Stimulated activated CD8-positive, alpha-beta memory T cell treated with anti-CD3 and anti-CD28 coated beads, Interleukin-4, amount 100 ng/mL, for 1 hour (primary cell): ENCODE measurements at places on chromosomes 3 and 15.

GRCh38 chr3:109888026-109888425 is 550.7 kb upstream of the DPPA4 start:
- no peak for DNase-seq

GRCh38 chr3:53570709-53571108 is 76.3 kb downstream of the CACNA1D start:
- DNase-seq = no peak

GRCh38 chr3:4985330-4986174 is 6.3 kb downstream of the BHLHE40 start:
- DNase-seq = no peak

DNA sequence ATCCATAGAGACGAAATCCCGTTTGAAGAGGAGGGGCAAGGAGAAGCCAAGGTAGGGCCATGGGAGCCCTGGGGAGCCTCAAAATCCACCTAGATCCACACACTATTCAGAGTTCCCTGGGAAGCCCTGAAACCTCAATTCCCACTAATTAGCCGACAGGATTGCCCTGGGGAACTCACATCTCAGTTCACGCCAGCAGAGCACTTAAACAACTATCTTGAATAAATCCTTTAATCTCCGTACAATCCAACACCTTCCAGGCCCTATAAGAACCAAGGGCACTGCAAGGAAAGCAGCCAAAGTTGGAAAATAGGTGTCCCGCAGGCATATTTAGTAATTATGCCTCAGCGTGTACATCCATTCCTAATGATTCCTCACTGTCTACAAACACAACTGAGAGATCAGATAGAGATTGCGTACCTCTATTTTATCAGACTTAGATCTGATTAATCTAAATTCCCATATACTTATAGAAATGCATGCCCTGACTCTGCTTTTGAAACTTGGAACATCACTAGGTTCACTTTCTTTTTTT is 25.6 kb upstream of the EIF4A2 start:
- no peak for DNase-seq

- DNase-seq = no peak
These were observed 87.7 kb downstream of the KCNAB1 start for GRCh38 chr3:156207802-156208685.

DNA sequence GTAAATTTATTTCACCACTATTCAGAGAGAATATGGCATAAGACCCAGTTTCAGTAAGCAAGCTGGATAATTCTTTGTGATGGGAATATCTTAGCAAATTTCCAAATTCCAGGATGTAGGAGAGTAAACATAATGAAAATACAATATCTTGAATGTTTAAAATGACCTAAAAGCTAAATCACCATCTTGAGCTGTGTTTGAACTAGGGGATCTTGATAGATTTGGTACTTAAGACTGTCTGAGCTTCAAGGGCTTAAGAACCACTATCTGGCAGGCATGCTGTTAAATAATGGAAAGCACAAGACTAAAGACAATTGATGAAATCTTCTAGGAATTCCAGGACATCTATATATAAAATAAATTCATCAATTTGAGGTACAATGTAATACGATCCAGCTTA is 217.7 kb downstream of the ATP8B4 start:
- DNase-seq = no peak

- no peak for DNase-seq
These were observed 34.6 kb downstream of the GLDN start for GRCh38 chr15:51375966-51376640.

DNA sequence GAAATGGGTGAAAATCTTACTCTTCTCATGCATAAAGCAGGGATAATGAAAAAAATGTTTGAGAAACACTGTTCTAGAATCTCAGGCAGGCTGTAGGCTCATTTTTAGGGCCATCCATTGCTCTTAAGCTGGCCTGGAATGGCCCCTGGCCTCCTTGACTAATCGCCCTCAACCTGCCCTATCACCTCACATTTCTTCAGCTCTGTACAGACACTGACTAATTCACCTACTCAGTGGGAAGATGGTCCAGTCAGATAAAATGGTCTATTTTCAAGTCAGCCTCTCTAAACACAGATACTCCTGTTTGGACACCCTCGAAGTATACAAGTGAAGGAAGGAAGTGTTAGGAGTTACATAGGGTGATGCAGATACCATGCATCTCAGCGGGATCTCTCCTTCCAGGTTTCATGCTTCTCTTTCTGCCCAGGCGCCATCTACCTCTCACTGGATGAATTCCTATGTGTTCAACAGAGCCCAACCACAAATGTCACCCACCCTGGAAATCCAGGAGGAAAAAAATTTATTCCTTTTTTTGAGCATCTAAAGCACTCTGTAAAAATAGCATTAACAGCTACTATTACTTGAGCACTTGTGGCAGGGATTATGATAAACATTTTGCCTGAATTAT is 12.1 kb downstream of the FMN1 start:
- DNase-seq = no peak

DNA sequence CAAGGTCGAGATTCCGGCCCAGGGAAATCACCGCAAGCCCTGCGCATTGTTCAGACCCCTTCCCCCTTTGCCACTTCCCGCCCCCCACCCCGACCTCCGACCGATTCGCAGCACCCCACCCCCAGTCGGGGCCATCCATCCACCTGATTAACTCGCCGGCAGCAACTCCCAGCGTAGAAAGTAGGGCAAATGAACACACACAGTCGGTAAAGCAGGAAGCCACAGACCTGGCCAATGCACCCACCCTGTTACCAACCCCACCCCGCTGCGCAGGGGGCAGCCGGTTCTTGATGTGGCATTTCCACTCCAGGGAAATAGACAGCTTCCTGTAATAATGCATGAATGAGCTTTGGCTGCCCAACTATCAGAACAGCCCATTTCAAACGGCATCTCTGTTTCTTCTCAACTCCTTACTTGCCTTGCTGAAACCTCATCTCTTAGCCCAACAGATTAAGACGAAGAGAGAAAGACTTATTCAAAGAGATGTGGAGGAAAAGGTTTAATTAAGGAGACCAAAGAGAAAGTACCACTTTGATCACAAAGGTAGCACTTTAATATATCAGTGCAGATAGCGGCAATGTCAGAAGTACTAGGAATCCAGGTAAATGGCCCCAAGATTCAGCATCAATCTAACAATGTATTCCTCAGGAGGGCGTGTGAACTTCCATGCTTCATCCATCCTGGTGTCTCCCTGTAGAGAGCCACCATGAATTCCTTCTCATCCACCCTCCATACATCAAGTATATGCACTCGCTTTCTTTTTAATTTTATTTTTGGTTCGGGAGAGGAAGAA is 1.9 kb downstream of the TNIK start:
- DNase-seq = peak; percentile 13
